ENCODE measurements at places on chromosomes 5 and 9.

DNA sequence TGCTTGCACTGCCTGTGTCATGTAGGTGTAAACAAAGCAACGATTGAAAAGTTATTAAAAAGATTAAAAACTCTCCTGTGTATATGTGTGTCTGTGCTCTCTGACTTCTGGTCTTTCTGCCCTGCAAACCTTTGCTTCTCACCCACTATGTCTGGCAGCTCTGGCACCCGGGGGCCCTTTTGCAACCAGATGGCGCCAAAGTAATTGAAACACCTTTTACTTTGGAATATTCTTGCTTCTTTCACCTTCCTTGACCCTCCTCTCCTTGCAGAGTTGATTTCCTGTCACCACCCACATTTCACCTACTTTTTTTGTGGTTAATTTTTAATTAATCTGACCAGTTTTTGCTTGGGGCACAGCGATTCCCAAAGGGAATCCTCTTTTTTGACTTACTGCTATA lies 275.5 kb downstream of the ARHGEF28 start:
- DNase-seq, result no peak

DNA sequence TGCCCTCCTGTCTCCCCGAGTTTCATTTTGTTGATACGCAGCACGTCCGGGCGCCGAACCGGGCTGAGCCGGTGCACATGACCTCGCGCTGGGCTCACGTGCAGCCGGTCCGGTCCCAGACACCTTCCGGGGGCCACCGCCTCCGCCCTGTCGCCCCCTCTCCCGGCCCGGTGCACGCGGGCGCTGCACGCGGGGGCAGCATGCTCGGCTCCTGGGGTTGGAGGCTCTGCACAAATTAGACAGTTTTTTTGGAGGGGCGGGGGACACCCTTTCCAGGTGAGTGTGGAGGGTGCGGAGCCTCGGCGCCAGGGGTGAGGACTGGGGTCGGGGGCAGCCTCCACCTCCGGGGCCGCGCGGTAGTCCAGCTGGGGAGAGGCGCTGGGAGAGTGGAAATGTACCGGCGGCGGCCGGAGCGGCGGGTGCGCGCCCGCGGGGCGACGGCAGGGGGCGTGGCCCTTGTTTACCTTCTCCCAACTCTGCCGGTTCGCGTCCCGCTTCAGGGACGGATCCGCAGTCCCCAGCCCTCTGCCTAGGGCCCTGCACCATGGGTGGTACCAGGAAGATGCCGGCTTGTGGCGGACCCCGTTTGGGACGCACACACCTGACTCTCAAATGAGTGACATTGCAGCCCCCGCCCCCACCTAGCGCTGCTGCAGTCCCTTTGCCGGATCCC lies 1.1 kb downstream of the JADE2 start:
- no peak for DNase-seq

DNA sequence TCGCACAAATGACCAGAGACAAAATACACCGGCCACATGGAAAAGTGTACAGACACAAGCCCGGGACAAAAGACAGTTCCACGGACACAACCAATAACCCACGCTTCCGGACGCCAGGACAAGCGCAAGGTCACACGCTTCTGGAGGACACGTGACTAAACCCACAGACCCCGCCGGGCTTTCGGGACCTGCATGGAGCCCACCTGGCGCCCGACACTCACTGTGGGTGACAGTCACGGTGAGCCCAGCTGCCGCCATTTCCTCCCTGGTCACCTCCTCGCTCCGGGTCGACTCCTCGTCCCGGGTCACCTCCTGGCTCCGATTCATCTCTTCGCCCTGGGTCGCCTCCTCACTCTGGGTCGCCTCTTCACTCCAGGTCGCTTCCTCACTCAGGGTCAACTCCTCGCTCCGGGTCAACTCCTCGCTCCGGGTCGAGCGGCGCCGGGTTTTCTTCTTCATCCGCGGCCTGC lies 470 bp downstream of the BAG1 start:
- DNase-seq, result no peak

DNA sequence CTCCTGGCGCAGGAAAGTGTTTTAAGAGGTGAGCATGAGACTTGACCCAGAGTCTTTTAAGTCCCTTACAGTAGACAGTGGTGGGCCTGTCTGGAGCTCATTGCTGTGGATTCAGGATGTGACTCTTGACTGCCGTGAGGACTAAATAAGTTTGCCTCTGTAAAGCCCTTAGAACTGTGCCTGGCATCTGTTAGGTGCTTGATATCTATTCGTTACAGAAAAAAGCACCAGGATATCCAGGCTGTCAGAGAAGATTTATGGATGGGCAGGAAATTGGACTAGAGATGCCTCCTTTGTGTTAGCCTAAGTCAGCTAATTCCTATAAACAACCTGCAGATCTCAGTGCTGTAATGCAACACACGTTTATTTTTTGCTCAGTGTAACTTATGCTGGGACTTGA lies 12.6 kb downstream of the ERGIC1 start:
- DNase-seq, result no peak

GRCh38 chr5:52898961-52899680 lies 90.0 kb upstream of the ITGA2 start:
- DNase-seq, result no peak

DNA sequence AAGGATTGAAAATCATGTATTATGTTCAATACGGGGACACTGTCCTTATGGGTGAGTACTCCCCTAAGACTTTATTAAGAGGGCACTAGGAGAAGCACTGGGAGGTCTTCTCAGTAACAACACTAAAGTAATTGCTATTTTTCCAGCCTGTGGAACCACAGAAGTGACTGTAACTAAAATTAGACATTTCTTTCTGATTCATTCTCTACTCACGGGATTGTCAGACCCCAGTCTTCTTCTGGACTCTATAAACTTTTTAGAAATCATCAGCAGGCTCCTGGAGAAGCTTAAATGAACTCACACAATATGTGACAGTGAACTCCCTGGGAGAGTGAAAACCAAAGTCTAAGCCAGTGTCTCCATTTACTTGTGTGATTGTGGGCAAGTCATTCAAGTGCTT lies 14.5 kb downstream of the TLR4 start:
- DNase-seq, result peak; percentile 14
